NCI-H1092 (cell line): ENCODE measurements at places on chromosomes 1 and 21.

DNA sequence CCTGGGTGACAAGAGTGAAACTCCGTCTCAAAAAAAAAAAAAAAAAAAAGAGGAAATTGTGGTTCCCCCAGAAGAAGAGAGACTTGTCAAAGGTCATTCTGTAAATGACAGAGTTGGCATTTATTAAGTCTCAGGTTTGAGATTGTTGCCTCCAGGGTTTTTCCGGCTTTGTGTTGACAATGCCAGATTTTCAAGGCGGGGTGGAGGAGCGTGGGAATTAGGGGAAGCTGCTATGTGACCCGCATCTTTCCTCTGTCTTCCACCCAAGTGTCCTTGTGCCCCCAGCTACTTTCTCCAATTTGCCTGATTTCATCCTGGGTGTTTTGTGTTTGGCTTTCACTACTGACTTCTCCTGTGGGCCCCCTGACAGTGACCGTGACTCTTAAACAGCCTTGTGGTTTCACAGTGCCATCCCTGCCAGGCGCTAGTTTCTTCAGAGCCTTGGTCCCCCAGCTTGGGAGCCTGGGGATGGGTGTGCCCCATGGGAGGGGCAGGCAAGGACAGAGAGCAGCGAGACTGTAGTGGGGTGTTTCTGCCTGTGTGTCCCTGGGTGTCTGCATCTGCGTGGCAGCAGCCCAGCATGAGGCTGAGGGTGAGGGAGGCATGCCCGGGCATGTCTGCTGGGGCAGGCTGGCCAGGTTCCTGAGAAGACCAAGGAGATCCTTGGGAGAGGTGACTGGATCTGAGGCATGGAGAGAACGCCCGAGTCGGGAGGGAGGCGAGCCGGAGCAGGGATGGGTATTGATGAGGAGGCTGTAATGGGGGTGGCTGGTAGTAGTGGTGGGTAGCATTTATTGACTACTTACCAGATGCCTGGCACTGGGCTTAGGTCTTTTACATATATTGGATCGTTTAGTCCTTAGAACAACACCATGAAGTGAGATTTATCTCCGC, 46.3 kb downstream of the IER5 start:
- DNase-seq = no peak

DNA sequence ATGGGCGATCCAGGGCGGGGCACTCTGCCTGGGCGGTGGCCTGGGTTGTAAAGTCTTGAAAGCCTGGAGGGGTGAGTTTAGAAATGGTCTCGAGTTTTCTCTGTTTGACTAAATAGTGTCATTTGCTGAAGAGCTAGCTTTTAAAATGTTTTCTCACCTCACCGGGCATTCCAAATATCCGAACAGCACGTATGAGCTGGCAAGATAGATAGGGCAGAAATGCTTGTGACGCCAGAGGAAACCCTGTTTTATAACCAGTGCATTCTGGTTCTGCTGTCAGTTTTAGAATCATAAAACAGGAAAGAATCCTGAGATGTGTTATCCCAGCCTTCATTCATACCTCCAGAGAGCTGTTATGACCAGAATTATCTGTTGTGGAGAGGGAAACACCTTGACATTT, 725 bp downstream of the RTCA start:
- no peak for DNase-seq

DNA sequence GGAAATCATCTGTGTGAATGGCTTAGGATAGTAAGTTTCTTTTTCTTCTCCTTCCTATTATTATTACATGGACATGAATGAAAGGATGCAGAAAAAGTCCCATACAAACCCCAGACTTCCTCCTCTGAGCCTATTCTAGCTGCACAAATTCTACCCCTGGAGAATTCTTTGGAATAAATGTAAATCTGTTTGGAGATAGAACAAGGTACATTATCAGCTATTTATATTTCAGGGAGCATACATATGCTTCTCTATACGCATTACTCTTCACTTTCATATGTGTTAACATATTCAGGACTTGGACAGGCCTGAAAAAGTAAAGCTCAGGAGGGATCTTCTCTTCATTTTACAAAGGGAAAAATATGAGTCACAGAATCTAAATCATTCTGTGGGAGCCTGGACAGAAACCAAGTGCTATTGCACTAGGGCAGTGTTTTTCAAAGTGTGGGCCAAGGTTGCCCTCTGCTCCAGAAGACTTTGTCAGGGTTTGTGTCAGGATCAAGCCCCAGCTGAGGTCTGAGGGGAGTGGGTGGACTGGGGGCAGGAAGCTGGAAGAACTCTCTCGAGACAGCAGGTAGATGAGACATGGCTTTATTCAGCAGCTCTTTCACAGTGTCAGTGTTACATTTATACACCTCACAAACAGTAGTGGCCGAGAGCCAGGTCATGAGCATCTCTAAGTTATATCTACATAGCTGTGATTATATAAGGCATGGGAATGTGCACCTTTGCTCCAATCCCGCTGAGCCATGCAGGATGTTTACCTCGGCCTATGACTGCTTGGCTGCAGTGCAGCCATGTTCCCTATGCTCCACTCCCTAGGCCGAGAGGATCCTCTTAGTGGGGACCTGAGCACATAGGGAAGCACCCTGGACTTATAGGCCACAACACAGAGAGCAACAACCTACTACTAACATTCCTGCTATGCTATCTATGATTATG, 114.3 kb downstream of the GDAP2 start:
- DNase-seq = no peak

GRCh38 chr1:110986407-110986891, 22.7 kb upstream of the LRIF1 start:
- DNase-seq = no peak

- no peak for DNase-seq
Observed at GRCh38 chr1:11925938-11926292, 312 bp downstream of the KIAA2013 start.

- DNase-seq = no peak
Observed at GRCh38 chr1:181726320-181727012, 243.1 kb downstream of the CACNA1E start.

GRCh38 chr1:230713138-230713537, 784 bp downstream of the AGT start:
- DNase-seq = no peak

GRCh38 chr1:245880754-245881403, 626.2 kb downstream of the SMYD3 start:
- DNase-seq = no peak

DNA sequence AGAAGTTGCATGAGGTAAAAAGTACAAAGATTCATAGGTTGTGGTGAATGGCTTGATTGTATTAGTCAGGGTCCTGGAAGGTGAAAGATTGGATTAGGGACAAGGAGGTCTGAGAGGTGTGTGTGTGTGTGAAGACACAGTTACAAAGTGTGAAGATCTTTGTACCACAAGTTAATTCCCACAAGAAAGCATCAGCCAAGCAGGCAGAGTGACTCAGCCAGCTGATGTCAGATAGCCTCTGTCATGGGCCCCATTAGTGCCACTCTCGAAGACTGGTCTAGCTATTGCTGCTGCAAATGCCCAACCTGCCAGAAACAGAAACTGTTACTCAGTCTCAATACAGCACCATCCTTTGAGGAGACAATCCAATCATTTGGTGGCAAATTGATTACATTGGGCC, 96.5 kb downstream of the DTL start:
- no peak for DNase-seq

- peak; percentile 8 for DNase-seq
Observed at GRCh38 chr1:54810153-54810942, 9.2 kb upstream of the TTC22 start.
